Glutamatergic neuron (in vitro differentiated cells): ENCODE measurements at places on chromosomes 13 and 19. TPM values are rescaled to one million over a fixed set of nuclear protein-coding genes. Genes with fewer than 3 reads are reported as not detected.
A peak's percentile ranks its signal among the peaks of the same experiment; 100 is the strongest.

- no peak overlapping the region for H3K4me3 ChIP-seq
- no peak for DNase-seq
- peaks cover 2% of the 10 kb centered on the region for H3K27me3 ChIP-seq
- no peaks in the 10 kb centered on the region for H3K36me3 ChIP-seq
- H3K4me1 ChIP-seq = no peaks in the 10 kb centered on the region
Observed at GRCh38 chr19:887072-887471, 5.9 kb downstream of the MED16 start.

- no peak overlapping the region for H3K4me3 ChIP-seq
- H3K4me1 ChIP-seq = peaks cover 11% of the 10 kb centered on the region
- no peaks in the 10 kb centered on the region for H3K36me3 ChIP-seq
- no peak overlapping the region for H3K27ac ChIP-seq
- peaks cover 3% of the 10 kb centered on the region for H3K27me3 ChIP-seq
Observed at GRCh38 chr19:33402421-33403220, 29.1 kb downstream of the CEBPG start.

DNA sequence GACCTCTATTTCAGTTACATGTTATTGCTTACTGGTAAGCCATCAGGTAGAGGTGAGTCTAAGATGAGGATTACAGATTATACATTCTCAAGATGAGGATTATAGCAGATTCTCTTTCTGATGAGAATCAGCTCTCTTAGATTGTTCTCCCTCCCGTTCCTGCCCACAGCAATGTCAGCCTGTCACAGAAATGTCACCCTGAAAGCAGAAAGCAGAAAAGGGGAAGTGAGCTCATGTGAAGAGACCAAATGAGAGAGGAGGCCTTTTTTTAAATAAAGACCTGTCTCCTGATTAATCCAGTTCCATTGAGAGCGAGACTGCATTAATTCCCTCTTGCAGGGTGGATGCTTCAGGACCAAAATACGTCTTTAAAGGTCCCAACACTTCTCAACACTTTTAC is 445.6 kb downstream of the KCTD12 start:
- no peaks in the 10 kb centered on the region for H3K27me3 ChIP-seq
- H3K27ac ChIP-seq = no peak overlapping the region
- no peak overlapping the region for H3K4me3 ChIP-seq
- no peak for DNase-seq
- H3K4me1 ChIP-seq = no peaks in the 10 kb centered on the region

DNA sequence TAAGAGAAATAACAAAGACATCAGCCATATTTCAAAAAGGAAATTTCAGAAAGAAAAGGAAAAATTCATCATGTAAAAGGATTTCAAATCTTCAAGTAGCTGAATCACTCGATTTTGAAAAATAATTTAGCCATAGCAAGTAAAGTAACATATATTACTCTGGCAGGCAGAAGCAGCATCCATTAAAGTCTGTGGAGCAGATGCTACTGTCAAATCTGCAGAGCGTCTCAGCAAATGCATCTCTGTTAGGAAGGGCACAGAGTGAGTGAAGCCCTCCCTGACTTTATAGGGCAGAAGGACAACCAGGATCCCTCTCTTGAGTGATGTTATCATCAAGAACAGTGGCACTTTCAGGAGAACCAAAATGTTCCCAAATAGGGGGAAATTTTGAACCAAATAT is 445.5 kb downstream of the EFNB2 start:
- no peak for DNase-seq
- no peak overlapping the region for H3K4me3 ChIP-seq
- H3K27ac ChIP-seq = peak overlapping the region; percentile 50
- no peaks in the 10 kb centered on the region for H3K27me3 ChIP-seq
- no peaks in the 10 kb centered on the region for H3K36me3 ChIP-seq

DNA sequence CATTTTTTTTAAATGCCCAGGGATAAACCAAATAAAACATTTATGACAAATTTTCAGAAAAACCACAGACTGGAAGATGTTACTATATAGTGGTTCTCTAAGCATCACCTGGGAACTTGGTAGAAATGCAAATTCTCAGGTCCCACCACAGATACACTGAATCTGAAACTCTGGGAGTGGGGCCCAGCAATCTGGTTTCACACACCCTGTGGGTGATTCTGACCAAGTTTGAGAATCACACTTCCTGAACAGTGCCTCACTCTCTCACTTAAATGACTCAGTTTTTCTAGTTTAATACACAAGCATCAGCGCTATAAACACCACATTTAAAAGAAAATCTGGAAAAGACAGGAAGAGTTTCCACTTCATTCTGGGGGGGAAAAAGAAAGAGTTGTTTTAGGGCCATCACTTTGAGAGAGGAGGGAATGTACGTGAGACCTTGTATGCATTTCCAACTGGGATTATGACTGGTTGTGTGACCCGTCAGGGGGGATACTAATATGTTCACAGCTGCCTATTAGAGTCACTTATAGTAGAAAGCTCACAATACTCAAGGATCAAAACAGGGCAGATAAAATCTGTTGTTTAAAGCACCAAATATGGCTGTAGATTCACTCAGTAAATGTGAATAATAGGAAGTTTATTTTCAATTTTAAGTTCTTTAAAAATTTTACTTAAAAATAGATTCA is 567.7 kb downstream of the GPC6 start:
- H3K4me3 ChIP-seq = no peak overlapping the region
- no peak for DNase-seq
- no peak overlapping the region for H3K27ac ChIP-seq
- H3K4me1 ChIP-seq = peaks cover 3% of the 10 kb centered on the region
- no peaks in the 10 kb centered on the region for H3K36me3 ChIP-seq

DNA sequence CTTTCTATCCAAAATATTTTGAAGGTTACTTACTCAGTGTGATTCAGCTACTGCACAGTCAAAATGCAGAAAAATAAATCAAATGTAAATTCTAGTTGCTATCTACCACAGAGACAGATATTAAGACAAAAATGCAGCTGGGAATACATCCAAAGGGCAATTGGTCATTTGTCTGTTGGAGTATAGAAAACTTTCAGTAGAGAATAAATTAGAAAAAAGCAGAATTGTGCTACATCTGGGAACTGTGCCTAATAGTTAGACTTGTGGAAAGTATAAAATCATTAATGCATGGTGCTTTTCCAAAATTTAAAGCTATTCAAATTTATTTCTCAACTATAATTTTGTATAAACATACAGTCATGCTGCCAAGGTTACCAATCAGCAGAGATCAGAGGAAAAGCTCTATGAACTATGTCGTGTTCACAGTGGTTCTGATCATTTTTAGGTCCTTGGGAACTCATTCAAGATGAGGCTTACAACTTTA is 1635.8 kb downstream of the PCDH9 start:
- no peak overlapping the region for H3K27ac ChIP-seq
- no peak for DNase-seq
- no peak overlapping the region for H3K4me3 ChIP-seq
- H3K36me3 ChIP-seq = no peaks in the 10 kb centered on the region

- no peaks in the 10 kb centered on the region for H3K36me3 ChIP-seq
- peak; percentile 18 for DNase-seq
- H3K4me1 ChIP-seq = peaks cover 5% of the 10 kb centered on the region
- H3K27me3 ChIP-seq = no peaks in the 10 kb centered on the region
- H3K4me3 ChIP-seq = no peak overlapping the region
Observed at GRCh38 chr13:31951215-31951678, 80.3 kb upstream of the FRY start.

GRCh38 chr19:12481781-12482508 is 2.7 kb downstream of the ZNF709 start:
- DNase-seq = no peak
- H3K36me3 ChIP-seq = no peaks in the 10 kb centered on the region
- peaks cover 2% of the 10 kb centered on the region for H3K4me1 ChIP-seq
- H3K27me3 ChIP-seq = peaks cover 3% of the 10 kb centered on the region
- H3K27ac ChIP-seq = no peak overlapping the region
- peak overlapping the region; percentile 45 for H3K4me3 ChIP-seq

DNA sequence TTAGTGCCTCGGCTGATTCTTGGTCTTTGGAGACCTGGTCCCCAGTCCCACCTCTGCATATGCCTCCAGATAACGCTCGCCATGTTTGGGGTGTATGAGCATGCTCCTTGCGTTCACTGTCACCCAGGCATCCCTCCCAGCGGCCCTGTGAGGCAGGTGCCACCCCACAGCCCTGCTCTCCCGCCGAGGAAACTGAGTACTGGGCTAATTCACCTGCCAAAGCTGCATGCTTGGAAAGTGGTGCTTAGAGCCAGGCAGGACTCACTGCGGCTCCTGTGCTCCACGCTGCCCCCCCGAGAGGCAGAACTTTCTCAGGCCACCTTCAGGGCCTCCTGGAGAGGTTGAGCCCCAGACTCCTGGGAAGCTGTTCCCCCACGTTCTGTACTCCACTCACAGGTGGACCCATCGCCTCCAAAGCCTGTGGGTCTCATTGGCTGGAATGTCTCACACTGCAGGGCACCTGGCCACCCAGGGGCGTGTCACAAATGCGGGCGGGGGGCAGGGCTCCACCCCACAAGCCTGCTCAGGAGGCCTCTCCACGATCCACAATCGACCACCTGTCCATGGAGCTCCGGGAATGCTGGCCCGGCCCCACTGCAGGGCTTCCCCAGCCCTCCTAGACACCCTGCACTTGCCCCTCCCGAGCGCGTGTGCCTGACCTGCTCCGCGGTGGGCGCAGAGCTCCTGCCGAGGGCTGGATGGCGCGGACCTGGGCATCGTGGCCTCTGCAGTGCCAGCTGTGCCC is 64.6 kb downstream of the ATP11A start:
- DNase-seq = no peak
- peaks cover 8% of the 10 kb centered on the region for H3K27me3 ChIP-seq
- no peak overlapping the region for H3K4me3 ChIP-seq

GRCh38 chr13:91647361-91647990 is 249.1 kb downstream of the GPC5 start:
- H3K4me3 ChIP-seq = no peak overlapping the region
- peaks cover 2% of the 10 kb centered on the region for H3K4me1 ChIP-seq
- peak; percentile 53 for DNase-seq

DNA sequence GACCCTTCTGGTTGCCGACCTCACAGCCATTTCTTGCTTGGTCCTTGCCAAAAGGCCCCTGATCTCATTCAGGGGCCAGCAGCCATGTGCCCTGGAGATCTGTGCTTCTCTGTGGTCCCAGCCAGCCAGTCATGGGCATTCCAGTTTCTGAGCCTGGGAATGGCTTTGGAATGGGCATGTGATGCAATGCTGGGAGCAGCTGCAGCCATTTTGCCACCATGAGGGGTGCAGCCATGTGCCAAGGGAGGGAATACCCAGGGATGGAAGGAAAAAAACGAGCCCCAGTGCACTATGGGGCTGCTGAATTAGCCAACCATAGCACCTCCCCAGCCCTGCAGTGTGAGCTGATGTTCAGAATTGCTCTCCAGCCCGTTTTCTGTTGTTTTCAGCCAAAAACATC is 26.3 kb downstream of the F2RL3 start:
- H3K4me1 ChIP-seq = no peaks in the 10 kb centered on the region
- H3K27ac ChIP-seq = no peak overlapping the region
- H3K36me3 ChIP-seq = peaks cover 10% of the 10 kb centered on the region
- peaks cover 2% of the 10 kb centered on the region for H3K27me3 ChIP-seq

DNA sequence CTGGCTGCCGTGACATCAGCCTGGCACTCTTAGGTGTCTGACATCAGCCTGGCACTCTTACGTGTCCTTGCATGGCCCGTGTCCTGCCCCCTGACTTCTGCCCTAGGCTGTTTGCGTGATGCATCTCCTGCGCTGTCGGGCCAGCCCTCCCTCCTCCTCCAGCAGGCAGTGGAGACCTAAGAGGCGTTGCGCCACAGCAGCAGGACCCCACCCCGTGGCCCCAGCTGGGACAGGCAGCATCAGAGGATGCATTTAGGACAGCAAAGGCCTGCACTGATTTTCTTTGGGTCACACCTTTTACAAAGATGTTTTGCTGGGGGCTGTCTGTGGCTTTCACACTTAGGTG is 65.3 kb downstream of the GPR12 start:
- H3K4me1 ChIP-seq = no peaks in the 10 kb centered on the region
- no peak for DNase-seq
- H3K4me3 ChIP-seq = no peak overlapping the region
- H3K36me3 ChIP-seq = peaks cover 14% of the 10 kb centered on the region
- H3K27ac ChIP-seq = no peak overlapping the region

DNA sequence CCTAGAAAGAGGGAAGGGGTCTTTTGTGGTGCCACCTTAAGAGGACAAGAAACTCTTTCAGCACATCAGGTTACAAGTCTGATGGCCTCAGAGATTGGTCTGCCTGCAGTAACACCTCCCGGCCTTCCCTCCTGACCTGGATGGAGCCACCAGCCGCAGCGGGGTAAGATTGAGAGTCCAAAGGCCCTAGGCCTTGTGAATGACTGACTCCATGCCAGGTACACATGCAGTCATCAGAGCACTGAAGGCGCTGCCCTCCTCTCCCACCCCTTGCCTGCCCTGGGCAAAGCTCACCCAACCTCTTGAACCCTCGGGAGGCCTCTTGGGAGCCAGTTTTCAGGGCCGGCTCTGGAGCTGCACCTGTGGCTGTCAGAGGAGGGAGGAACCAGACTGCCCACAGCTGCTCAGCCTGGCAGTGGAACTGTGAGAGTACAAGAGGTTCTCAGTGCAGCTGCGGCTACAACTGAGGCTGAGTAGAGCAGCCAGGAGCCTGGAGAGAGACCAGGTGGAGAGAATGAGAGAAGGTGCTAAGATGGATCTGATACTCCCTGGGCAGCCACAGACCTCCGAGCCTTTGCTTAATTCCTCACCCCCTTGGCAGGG is 23.8 kb upstream of the C13orf42 start:
- peaks cover 2% of the 10 kb centered on the region for H3K27me3 ChIP-seq
- H3K4me3 ChIP-seq = no peak overlapping the region
- peaks cover 7% of the 10 kb centered on the region for H3K36me3 ChIP-seq
- no peak overlapping the region for H3K27ac ChIP-seq

DNA sequence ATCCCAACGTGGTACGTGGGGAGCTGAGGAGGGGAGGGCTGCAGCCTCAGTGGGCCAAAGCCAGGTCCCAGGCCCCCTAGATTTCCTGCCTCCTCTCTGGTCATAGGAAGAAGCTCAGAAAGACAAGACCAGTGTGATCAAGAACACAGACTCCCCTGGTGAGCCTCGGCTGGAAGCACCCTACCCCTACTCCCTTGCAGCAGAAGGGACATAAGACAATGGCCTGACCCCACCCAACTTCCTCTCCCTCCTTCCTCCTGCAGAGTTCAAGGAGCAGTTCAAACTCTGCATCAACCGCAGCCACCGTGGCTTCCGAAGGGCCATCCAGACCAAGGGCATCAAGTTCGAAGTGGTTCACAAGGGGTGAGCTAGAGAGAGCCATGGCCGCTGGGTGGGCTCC is 11.5 kb downstream of the PODNL1 start:
- H3K4me3 ChIP-seq = no peak overlapping the region
- peaks cover 11% of the 10 kb centered on the region for H3K36me3 ChIP-seq
- H3K27me3 ChIP-seq = peaks cover 5% of the 10 kb centered on the region
- no peaks in the 10 kb centered on the region for H3K4me1 ChIP-seq
- H3K27ac ChIP-seq = no peak overlapping the region

The KLK1 gene
- 0.49 TPM for total RNA-seq

The GSX1 gene
- total RNA-seq = not detected

The FLT3LG gene
- total RNA-seq = 13.1 TPM

The C5AR2 gene
- not detected for total RNA-seq

The MUC16 gene
- total RNA-seq = not detected

The C19orf73 gene
- total RNA-seq = 3.2 TPM

The ARL11 gene
- total RNA-seq = not detected

The ING1 gene
- 19.1 TPM for total RNA-seq

The MPHOSPH8 gene
- total RNA-seq = 31.8 TPM
